Sigmoid colon (tissue), 7 donors: ENCODE measurements at places on chromosomes 12 and 14. TPM values are rescaled to one million over a fixed set of nuclear protein-coding genes. Genes with fewer than 3 reads are reported as not detected.

GRCh38 chr12:111846016-111846415 lies 4.0 kb downstream of the MAPKAPK5 start:
- DNase-seq = no peak

GRCh38 chr14:66293533-66294105 lies 192.6 kb upstream of the CCDC196 start:
- DNase-seq = no peak

DNA sequence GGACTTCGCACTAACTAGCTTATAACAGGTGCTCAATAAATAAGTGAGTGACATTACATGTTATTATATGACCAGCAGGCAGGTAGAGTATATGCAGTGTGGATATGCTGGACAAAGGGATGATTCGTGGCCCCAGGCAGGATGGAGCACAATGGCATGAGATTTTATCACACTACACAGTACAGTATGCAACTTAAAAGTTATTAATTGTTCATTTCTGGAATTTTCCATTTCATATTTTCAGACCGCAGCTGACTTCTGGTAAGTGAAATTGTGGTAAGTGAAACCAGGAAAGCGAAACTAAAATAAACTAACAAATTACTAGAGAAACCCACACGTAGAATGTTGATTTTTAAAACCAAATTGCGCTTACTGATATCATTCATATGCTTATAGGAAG lies 3.3 kb downstream of the PARP11 start:
- DNase-seq = no peak

DNA sequence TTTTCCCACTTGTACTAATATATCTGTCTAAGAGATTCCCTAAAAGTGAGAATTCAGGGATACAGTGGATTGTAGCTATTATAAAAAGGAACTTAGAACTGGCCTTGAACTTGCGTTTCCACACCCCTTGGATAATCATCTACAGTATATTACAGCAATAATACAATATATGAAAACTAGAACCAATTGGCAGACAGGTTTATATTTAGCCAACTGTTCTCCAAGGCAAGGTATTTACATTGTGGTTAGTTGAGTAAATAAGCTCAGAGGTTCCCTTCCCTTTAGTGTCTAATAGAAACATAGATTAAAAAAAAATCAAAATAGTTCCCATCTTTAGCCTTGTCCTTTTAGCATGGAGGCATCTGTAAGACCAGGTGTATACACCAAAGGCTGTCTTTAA lies 42.1 kb downstream of the LIMA1 start:
- DNase-seq = no peak

GRCh38 chr14:68376067-68376779 lies 416.6 kb downstream of the ZFP36L1 start:
- no peak for DNase-seq

GRCh38 chr14:67428501-67429031 lies 16.6 kb upstream of the PLEK2 start:
- no peak for DNase-seq

DNA sequence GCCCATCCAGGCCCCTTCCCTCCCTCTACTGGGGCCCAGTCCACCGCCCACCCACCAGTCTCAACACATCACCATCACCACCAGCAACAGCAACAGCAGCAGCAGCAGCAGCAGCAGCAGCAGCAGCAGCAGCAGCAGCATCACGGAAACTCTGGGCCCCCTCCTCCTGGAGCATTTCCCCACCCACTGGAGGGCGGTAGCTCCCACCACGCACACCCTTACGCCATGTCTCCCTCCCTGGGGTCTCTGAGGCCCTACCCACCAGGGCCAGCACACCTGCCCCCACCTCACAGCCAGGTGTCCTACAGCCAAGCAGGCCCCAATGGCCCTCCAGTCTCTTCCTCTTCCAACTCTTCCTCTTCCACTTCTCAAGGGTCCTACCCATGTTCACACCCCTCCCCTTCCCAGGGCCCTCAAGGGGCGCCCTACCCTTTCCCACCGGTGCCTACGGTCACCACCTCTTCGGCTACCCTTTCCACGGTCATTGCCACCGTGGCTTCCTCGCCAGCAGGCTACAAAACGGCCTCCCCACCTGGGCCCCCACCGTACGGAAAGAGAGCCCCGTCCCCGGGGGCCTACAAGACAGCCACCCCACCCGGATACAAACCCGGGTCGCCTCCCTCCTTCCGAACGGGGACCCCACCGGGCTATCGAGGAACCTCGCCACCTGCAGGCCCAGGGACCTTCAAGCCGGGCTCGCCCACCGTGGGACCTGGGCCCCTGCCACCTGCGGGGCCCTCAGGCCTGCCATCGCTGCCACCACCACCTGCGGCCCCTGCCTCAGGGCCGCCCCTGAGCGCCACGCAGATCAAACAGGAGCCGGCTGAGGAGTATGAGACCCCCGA lies 6.8 kb upstream of the RNU7-1 start:
- DNase-seq = no peak

- DNase-seq = no peak
These were observed 120.1 kb downstream of the RALGAPA1 start for GRCh38 chr14:35689000-35689460.

PROX2 gene
- not detected for total RNA-seq

BCL11B gene
- total RNA-seq = 0.16 TPM

COX8C gene
- not detected for total RNA-seq

NEDD8 gene
- 192 TPM for total RNA-seq
